ENCODE measurements at places on chromosomes 3 and 15.
A peak's percentile ranks its signal among the peaks of the same experiment; 100 is the strongest.

- DNase-seq, result peak; percentile 25
Measured at GRCh38 chr3:64650096-64650622, 37.6 kb downstream of the ADAMTS9 start.

- no peak for DNase-seq
Measured at GRCh38 chr3:117263270-117263669, 553.7 kb downstream of the TUSC7 start.

DNA sequence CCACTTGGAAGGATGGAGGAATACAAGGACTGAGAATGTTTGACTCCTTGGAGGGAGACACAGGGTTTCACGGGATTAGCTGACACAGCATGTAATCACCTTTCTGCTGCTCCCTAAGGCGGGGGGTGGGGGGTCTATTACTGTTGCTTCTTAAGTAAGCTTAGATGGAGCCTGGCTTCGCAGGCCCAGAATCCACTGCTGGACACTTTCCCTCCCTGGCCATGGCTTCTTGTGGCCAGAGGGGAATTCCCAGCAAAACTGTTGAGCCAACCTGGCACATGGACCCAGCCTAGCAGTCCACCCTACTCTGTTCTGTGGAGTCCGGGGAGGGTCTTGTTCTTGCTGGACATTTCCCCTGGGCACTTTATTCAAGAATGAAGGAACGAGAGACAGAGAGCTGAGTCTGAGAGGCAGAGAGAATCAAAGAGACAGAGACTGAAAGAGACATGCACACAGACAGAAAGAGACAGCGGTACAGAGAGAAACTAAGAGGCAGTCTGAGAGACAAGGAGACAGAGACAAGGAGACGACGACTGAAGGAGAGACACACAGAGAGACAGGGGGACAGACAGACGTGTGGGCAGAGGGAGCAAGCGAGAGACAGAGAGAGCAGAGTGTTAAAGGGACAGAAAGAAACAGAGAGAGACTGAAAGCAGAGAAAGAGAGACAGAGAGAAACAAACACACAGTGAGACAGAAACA, 55.6 kb upstream of the DLG1 start:
- no peak for DNase-seq

- DNase-seq, result no peak
Measured at GRCh38 chr3:7204848-7205156, 343.9 kb downstream of the GRM7 start.

DNA sequence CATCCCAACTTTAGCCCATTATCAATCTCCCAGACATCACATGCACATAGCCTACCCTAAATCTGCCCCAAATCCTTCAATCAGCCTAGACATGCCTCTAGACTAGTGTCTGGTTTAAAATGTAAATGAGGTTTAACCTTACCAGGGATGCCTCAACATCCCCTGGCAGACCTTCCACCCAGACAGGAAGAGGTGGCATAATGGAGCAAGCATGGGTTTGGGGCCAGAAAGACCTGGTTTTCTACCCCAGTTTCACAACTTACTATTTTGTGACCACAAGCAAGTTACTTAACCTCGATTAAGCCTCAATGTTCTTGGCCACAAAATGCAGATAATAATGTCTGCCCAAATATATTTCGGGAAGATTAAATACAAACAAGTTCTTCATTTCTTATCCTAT, 28.3 kb upstream of the THBS1 start:
- DNase-seq, result no peak

GRCh38 chr3:60277361-60277800, 973.9 kb downstream of the FHIT start:
- DNase-seq, result no peak

DNA sequence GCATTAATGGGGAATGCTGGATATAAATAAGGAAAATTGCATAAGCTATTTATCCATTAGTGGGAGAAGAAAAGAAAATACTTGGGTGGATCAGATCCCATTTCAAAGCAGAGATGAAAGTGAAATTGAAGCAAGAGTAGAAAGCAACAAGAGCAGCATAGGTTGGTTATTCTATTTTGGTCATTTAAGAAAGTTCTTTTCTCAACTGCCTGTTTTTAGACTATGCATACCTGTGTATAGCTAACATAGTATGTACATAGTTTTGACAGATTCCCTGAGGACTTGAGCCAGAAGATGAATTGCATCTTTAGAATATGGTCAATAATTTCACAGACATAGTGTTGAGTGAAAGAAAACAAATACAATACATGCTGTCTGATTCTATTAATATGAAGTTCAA, 29.0 kb upstream of the DENND4A start:
- no peak for DNase-seq

- no peak for DNase-seq
Measured at GRCh38 chr3:77460326-77460725, 420.4 kb downstream of the ROBO2 start.

DNA sequence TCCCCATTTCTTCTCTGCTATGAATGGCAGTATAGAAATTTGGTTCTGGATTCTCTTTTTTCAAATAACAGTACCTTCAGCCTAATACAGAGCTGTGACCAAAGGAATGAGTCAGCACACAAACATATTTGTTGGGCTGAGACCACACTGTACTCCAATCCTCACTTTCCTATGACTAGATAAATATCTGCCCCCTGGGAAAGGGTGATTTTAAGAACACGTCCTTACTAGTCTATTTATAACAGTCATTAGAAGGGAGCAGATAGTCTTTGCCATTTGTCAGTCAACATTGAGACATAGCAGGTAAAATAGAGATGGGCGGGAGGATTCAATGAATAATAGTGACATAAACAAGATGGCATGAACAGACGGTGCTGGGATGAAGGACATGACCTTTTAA, 461.3 kb downstream of the MCTP2 start:
- DNase-seq, result no peak

GRCh38 chr15:78050826-78051225, 26.7 kb downstream of the TBC1D2B start:
- DNase-seq, result no peak

- DNase-seq, result no peak
Measured at GRCh38 chr3:55191911-55192775, 264.3 kb upstream of the LRTM1 start.

DNA sequence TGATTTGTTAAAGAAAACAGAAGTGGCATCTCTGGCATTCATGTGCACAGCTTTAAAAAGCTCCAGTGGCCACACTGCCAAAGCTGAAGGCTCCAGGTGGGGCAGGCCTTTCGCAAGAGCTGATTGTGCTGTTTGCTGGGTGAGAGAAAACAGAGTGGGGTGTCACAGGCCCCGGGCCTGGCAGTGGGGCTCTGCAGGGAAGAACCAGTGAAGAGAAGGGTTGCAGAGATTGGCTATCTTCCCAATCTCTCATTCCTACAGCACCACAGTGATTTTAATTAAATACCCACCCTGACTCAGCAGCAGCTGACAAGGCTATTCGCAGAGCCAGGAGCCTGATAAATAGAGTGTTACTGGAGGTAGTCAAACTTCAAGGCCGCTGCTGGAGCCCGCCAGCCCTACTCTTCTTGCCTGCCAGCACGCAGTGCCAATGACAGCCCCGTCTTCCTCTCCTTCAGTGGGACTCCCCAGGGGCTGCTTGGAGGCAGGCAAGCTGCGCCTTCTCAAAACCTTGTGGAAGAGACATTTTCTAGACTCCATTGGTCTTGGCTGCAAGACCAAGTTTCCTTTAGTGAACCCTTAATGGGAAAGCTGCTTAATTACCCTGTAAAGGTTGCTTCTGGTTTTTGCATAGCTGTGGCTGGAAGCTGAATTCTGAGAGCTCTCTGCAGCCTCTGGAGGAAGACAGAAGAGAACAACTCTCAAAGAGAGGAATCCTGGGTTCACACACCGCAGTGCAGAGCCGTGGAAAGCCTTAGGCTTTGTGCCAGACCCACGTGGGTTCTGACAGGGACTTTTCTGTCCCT, 225.8 kb upstream of the SLCO3A1 start:
- DNase-seq, result no peak

- DNase-seq, result no peak
Measured at GRCh38 chr15:67144609-67145311, 79.4 kb downstream of the SMAD3 start.

DNA sequence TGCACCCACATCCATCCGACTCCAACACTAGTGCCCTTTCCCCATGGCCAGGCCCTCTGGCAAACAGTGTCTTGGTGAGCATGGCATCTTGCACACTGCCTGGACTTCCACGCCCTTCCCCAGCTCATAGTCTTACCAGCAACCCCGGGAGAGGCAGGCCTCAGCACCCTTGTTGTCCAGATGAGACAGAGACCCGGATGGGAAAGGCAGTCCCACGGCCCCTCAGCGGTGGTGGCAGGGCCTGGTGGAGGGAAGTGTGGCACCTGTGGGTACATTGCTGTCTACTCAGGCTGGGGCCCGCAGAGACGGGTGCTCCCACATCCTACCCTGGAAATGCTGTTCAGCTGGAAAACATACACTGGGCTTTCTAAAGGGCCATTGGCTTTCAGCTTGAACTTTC, 28.4 kb downstream of the HDAC11 start:
- DNase-seq, result no peak

DNA sequence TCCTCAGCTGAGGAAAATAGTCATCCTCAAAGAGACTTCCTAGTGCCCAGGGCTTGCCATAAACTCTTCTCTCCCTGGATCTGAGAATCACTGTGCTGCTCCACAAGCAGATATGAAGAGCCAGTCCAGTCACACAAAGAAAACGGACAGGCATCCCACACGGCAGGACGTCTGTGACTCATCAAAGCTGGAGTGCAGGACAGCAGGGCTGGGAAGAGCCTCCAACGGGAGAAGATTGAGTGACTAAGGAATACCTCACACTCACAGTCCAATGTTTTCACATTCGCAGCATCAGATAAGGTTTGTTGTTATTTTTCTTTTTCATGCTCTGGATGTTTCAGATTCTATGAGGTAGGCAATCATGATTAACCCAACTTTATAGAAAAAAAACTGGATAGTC, 57.8 kb downstream of the NEK10 start:
- DNase-seq, result no peak

DNA sequence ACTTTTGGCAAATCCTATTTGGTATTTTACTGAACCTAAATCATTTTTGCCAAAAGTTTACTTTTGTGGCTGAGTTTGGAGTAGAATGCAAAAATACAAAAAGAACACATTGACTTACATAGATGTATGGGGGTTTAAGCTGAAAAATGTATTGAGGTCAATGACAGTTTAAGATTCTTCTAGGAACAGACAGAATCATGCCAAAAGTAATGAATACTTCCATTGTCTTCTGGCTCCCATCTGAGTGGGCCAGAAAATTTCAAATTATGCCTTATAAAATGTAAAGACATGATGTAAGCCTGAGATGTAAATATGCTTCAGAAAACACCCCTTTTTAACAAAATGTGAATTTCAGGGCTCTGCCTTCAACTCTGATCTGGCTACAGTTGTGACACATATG, 375.1 kb upstream of the DPH6 start:
- no peak for DNase-seq

DNA sequence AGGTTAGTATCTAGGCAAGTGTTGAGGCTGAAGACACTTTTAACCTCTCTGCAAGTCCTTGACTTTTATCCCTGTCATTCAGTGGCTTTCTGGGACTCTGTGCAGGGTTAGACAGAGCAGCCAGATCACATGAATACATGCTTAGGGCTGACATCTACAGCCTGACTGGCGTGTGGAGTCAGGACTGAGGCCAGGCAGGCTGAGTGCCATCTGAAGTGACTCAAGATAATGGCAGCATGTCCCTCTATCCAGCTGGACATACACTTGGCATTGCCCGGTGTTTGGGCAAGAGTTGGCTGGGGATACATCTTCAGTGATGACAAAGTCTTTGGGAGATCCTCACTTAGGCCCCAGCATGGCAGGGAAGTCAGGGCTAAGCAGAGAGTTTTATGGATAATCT, 22.4 kb downstream of the DUOX2 start:
- DNase-seq, result no peak

DNA sequence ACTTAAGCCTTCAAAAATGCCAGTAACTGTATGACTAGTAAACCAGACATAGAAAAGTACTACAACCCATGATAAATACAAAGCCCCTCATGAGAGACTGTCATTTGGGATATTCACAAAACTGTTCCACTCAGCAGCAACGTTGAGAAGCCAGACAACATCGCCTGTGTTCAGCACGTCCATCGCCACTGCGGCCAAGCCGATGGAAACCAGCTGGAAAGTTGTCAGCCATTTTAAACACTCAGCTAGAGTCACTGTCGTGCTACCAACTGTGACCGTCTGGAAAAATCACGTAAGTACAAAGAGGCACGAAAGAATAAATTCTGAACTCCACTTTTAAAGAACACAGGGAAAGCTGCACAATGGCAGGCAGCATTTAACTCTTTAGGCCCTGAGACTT, 340.7 kb upstream of the WNT5A start:
- no peak for DNase-seq

DNA sequence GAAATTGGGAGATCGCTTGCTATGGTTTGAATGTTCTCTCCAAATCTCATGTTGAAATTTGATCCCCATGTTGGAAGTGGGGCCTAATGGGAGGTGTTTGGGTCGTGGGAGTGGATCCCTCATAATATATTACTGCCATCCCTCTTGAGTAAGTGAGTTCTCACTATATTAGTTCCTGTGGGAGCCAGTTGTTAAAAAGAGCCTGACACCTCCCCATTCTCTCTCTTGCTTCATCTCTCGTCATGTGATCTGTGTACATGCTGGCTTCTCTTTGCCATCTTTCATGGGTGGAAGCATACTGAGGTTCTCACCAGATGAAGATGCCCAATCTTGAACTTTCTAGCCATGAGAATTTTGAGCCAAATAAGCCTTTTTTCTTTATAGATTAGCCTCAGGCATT, 43.0 kb upstream of the IL20RB start:
- no peak for DNase-seq

- peak; percentile 48 for DNase-seq
Measured at GRCh38 chr3:115518100-115518852, 105.0 kb upstream of the GAP43 start.

- no peak for DNase-seq
Measured at GRCh38 chr3:153749070-153749610, 372.1 kb upstream of the ARHGEF26 start.

DNA sequence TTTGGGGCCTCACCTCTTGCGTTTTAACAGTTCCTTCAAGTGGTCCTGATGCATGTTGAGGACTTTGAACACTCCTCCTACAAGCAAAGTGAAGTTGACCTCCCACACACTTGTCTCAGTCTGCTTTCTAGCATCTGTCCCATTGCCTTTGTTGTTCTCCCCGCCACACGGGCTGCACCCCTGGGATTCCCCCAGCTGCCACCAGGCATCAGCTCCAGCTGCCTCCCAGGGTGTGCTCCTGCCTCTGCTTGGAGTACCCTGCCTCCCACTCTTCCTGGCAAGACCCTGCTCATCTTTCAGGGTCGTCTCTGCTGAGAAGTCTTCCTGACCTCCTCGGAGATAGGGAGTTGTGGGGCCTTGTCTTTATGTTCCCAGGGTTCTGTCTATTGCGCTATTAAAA, 52.2 kb downstream of the IGF1R start:
- no peak for DNase-seq

DNA sequence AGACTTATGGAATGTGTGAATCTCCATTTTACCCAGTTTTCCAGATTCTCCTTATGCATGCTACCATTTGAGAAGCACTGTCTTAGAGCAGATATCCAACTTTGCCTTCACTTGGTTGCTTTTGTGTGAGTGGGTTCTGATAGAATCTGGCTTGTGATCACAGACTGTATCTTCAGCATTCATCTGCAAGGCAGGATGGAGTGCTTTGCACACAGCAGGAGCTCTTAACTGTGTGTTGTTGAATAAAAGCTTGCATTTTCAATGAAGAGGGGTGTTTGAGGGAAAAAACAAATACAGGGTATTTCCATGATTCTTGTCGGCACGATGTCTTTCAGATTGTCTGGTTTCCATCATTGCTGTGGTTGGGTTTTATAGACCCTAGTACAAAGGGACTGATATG, 24.4 kb downstream of the IL1RAP start:
- no peak for DNase-seq

GRCh38 chr15:91498046-91498748, 355.3 kb upstream of the SLCO3A1 start:
- no peak for DNase-seq
